ENCODE measurements at places on chromosomes 1 and 21.

GRCh38 chr1:156432669-156433018, 63.6 kb downstream of the RHBG start:
- DNase-seq, result no peak

DNA sequence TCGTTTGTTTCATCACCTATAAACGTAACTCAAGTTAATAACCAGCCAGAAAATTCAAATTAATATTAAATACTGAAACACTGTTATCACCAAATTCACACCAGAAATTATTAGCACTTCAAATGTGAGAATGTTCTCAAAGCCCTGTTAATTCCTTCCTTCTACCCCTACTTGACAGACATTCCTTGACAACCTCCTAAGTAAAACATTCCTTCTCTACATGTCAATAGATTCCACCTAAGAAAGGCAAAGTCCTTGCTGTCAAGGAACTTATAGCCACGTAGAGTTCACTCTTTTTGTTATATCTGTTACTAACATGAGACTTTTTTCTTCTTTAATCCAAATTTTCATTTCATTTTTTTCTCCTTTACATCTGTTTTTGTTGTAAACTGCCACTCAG, 441.5 kb downstream of the SMYD3 start:
- DNase-seq, result no peak

DNA sequence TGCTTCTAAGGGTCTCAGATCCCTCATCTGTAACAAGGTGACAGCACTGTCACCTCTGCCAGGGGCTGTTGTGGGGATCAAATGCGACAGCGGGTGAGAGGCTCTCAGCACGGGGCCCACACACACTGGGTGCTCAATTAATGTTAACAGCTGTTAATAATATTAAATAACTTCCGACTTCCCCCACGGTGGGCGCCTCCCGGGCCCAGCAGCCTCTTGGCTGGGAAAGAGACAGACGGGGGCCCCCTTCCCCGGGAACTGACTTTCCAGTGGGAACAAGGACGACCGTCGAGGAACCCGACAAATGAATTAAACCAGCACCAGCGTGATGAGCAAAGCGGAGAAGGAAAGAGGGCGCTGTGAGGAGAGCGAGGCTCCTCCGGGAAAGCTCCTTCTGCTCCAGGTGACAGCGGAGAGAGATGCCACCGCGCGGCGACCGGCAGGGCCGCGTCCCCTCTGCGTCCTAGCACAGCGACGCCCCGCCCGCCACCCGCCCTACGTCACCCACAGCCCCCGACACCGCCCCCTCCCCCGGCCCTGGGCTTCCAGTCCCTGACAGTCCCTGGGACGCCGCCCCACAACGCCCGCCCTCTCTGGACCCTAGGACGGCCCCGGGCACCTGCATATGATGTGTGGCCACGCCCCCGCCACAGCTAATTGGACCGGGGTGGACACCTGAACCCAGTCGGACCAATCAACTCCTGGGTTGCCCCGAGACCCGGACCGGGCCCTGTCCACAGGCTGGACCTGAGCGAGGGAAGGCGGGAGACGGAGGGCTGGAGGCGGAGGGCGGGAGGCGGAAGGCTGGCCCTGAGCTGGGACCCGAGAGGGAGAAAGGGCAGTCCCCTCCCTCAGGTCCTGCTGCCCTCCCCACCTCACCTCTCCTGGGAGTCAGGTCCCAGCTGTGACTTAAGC, 38.2 kb downstream of the MATN1 start:
- peak; percentile 70 for DNase-seq

DNA sequence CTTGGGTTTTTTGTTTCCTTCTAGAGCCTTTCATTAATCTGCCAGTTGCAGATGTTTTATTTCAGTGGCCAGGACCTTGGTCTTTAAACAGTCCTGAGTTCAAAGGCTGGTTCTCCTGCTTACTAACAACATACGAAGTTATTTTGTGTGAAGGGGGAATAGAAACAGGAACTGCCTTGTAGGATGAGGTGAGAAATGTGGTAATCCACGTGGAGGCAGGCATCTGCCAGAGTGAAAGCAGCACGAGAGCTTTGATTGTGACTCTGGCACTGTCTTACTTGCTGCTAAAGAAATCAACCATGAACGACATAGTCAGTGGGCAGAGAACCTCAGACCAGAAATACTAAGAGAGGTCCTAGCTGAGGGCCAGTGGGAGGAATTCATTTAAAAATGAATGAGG, 30.4 kb downstream of the TMEM63A start:
- no peak for DNase-seq

DNA sequence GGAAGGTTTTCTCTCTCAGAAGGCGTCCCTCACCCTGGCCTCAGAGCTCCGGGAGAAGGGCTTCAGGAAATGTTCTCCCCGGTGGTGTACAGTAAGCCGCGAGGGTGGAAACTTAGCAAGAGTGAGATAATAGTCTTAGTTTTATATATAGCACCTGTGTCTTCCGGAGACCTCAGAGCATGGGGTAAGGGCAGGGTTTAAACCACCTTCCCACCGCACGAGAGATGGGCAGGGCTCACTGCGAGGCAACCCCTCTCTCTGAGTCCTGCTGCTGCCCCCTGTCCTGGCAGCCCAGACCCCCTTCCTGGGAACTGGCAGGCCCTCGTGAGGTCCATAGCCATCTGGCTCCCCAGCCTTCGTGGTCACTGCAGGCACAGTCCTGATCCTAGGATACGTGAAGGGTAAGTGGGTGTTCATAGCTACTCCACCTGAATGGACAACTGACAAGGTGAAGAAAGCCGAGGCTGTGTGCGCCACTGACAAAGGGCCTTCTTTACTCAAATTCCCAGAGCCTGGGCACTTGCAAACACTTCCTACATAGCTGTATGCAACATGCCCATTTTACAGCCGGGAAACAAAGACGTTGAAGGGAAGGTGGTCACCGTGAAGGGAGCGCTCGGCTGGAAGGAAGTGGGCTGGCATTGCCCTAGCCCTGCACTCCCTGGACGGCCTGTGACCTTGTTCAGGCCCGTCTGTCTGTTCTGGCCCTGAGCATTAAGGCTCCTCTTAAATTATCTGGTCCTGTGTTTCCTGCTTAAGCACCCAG, 26.9 kb downstream of the ITPKB start:
- peak; percentile 81 for DNase-seq

GRCh38 chr21:45856442-45856841, 125.1 kb upstream of the COL6A1 start:
- no peak for DNase-seq

DNA sequence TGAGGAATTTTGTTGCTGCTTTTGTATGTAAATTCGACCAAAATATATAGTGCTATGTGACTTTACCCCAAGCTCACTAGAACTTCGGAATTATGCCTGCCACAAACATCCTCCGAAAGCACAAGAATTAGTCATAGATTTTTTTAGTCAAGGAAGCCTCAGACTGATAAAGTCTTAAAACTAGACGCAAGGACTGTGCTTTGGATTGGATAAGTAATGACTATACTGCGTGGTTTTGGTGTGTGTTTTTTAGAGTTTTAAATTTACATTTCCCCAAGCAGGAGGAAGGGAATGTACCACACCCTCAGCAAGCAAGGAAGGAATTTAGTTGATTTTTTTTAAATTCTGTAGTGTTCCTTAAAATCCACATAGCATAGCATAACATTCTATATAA, 10.3 kb downstream of the WLS start:
- no peak for DNase-seq

- no peak for DNase-seq
Measured at GRCh38 chr1:67931198-67931597, 97.9 kb upstream of the GNG12 start.

GRCh38 chr1:245288796-245289195, 134.0 kb downstream of the KIF26B start:
- no peak for DNase-seq

GRCh38 chr1:113857776-113858175, 13.7 kb downstream of the PTPN22 start:
- no peak for DNase-seq

GRCh38 chr21:7952648-7953047, 2568.7 kb upstream of the TPTE start:
- no peak for DNase-seq

DNA sequence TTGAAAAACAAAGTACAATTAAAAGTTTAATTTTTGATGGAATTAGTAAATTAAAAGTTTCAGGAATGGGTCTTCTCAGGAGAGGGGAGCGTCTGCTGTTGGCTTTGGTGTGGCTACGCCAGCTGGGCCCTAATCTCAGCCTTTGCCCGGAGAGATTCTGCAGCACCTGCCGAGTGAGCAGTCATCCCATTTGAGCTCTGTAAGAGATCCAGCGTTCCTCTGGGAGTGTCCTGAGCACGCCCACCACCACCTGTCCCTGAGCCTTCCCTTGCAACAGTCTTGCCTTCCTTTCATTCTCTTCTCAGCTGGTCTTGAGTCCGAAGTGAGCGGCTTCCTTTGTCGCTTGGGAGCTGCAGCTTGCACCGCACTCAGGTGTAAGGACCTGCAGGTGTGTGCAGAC, 263.1 kb downstream of the CAMTA1 start:
- DNase-seq, result no peak

DNA sequence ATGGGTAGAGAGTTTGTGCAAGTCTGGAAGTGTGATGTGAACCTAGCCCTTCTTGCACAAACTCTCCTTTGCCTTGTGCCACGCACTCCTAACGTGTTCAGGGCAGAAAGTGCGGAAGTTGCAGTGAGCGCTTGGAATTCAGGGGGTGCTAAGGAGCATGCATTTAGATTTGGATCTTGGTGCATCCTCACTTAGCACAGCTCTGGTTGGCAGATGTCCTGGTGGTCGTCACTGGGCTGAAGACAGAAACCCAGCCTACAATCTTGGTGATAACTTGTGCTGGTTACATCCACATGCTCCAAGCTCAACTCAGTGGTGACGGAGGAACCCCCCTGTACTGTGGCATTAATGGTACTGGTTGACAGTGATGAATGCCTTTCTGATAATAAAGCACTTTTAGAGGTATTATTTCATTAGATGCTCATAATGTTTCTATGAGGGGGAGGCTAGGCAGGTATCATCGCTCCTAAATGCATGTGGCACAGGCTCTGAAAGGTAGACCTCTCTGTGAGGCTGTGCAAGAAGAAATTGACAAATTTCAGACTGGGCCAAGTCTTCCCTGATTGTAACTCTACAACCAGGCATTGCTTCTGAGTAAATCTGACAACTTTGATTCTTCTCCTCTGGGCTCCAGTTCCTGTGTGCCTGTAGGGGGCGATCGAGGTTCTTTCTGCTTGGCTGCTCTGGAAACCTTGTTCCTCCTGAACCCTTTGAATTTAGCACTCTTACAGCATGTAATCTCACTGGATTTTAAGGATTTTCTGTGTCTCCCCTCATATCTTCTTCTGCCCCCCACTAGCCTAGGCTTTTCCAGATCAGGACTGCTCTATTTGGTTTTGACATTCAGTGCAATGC, 40.6 kb downstream of the MAPKAPK2 start:
- peak; percentile 82 for DNase-seq

DNA sequence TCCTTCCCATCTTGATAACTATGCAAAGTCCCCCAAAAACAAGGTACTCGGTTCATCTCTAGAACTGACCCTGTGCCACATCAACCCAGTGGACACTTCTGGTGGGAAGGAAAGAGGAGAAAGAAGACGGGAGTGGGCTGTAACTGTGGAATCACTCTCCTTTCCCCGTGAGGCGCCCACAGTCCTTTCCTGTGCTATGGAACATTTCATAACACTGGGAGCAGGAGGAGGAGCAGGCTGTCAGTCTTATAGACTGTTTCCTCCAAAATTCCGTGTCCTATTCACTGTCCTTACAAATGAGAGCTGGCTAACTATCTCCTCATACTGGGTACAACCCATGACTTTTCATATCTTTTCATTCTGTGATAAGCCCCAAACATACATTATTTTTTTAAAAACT, 40.7 kb downstream of the PLEKHA6 start:
- DNase-seq, result no peak

DNA sequence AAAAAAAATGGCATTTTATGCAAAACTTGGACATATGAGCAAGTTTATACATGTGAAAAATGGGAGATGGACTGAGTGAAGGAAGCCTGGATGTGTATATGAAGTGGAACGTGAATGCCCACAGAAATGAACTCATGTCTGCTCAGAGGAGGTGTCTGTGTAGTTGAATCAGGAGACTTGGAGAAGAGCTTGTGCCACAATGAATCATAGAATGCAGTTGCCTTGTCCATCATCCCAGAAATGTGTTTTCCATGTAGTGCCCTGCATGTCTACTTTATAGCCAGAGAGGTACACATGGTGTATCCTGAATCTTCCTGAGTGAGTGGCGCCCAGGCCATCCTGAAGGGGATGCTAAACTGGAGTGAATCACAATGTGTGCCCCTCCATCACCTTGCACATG, 2.6 kb upstream of the ILDR2 start:
- no peak for DNase-seq

- no peak for DNase-seq
Measured at GRCh38 chr1:212782422-212783154, 9.0 kb downstream of the NSL1 start.

GRCh38 chr1:12344596-12345349, 114.9 kb downstream of the VPS13D start:
- DNase-seq, result no peak

DNA sequence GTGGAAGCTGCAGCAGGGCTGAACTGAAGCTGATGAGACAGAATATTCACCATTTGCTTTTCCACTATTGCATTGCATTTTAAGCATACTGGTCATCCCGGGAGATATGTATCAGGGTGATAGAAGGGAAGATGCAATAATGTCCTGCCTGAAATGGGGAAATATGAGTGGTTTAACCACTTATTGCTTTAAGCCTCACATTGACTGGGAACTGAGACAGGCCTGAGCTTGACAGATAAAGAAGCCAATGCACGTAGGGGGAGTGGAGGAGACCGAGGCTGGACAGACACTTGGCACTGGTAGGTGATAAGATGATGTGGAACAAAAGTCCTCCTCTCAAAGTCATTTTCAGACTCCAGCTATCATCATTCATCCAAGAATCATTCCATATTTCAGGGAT, 911.7 kb upstream of the NCAM2 start:
- no peak for DNase-seq

GRCh38 chr1:185409345-185409744, 92.3 kb upstream of the IVNS1ABP start:
- DNase-seq, result no peak

DNA sequence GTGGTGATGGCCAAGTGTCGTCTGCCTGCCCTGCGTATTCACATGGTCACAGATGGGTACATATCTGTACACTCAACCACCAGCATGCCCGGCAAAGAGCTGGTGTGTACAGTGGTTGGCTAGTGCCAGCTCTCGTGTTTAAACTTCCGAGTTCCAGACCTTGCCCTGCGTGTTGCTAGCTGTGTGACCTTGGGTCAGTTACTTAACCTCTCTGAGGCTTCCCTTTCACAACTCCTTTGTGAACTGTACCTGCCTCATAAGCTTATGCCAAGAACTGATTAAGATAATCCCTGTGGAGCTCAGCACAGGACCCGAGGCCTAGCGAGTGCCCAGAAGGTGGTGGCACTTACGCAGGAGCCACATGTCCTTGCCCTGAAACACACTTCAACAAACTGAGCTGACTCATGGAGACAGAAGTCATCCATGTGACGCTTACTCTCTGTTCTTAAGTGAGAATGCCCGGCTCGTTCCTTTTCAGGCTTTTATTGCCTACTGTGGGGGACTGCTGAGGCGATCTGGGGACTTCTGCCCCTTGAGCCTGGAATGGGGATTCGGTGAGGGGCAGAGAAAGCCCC, 55.4 kb downstream of the ALPL start:
- no peak for DNase-seq

GRCh38 chr1:207205614-207206061, 101.6 kb downstream of the C4BPA start:
- DNase-seq, result no peak

- no peak for DNase-seq
Measured at GRCh38 chr1:218658269-218658668, 313.1 kb downstream of the TGFB2 start.
